Right forelimb (tissue), 1 donor: ENCODE measurements at places on chromosomes 2 and 18.

DNA sequence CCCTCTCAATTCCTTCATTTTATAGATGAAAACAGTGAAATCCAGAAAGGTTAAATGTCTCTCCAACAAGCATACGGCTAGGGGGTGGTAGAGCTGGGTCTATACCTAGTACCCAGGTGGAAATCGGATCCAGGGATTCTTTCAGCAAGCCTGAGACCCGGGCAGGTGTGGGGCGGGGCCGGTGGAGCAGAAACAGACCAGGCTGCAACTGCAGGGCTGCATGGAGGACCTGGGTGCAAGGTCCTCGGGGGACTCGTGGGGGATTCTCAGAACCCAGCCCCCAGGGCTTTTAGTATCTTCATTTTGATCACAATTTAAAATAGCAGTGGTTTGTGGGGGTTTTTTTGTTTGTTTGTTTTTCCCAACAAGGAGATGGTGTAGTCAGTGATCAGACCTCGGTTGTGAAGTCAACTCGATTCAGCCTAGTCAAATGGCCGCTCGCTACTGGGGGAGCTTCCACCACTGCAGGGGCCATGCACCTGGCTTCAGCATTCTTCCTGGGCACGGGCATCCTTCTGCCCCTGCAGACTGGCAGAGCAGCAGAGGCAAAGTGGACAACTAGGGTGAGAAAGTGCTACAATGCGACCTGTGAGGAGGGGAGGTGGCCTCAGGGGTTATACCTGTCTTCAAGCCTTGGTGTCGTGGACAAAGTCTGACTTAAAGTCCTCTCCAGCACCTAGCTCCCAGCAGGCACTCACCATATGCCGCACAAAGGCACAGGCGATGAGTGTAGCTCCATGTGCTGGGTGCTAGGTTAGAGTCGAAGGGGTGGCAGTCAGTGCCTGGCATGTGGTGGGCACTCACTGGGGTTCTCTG is 46.3 kb downstream of the GORASP2 start:
- DNase-seq: no peak

- DNase-seq: no peak
Measured at GRCh38 chr18:3901811-3902210, 451.8 kb downstream of the TGIF1 start.

DNA sequence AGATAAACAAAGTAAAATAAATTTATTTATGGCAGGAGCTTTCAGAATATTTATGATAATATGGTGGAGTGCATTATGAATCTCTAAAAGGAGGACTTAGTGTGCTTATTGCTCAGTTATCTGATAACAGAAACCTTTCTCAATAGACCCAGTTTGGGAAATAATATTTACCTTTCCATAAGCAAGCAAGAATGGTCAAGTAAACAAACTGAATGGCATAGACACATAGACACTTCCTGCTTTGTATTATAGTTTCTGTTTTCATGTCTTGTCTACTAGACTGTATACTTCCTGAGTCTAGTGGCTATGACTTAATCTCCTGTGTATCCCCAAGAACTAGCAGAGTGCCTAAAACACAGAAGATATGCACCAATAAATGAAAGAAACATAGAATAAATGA is 87.8 kb downstream of the UPP2 start:
- no peak for DNase-seq

DNA sequence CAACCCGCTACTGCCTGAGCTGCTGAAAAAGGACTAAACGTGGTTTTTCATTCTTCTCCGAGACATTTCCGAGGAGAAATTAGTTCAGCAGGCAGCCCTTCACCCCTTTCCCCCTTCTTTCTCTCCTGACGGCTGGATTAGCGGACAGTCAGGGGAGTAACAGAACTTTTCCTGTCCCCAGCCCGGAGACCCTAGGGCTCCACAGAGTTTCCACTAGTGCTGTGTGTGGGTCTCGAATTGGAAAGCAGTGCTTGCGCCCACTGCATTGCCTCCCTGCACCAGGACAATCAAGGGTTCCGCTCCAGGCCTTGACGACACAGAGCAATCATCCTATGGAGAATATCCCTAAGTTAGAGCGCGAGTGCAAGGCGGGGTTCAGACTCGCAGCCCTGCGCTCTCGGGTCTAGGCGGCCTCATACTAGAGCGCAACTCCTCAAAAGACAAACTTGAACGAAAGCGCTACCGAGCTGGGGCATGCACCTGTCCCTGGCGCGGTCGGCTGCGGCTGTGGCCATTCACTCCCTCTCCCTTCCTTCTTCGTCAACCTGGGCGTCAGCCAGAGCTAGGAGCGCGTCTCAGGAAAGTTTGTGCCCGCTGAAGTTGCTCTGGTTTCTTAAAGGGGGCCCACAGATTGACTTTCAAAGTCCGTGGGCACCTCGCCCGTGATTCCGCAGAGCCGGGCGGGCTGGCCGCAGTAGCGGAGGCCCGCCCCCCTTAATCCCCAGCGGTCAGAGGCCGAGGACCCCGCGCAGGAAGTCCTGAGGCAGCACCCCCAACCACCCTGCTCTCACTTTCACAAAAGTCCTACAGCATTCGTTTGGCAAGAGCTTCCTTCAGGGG is 801 bp downstream of the OSR1 start:
- peak; percentile 68 for DNase-seq

DNA sequence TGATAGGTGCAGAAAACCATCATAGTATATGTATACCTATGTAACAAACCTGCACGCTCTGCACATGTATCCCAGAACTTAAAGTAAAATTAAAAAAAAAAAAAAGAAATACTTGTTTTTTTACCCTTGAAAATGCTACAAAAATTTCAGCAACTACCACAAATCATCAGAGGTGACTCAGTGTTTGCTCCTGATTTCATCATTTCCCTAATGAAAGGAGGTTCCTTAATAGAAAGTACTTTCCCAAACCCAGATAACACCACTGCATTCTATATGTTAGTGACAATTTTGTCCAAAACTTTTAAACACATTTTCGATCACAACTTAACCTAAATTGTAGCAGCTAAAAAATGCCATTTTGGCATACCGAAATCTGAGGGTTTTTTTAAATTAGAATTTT is 163.3 kb downstream of the SLC39A10 start:
- DNase-seq: no peak

- no peak for DNase-seq
Measured at GRCh38 chr2:88737385-88737784, 45.9 kb downstream of the RPIA start.

GRCh38 chr2:18381386-18381785 is 179.1 kb downstream of the RDH14 start:
- no peak for DNase-seq

DNA sequence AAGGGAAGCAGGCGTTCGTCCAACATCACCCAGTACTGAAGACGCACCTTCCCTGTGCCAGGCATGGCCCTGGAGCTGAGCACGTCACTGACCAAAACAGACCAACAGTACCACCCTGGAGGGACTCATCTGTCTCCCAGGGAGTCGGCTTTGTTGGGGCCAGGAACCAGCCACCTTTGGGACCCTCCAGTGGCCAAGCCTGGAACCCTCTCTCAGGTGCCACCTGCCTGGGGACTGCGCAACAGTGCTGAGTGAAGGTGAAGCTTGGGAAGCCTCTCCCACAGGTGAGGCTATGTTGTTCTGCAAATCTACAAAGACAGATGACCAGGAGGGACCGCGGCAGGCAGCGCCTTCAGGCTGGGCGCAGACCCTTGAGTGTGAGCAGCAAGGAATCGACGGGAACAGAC is 91.4 kb upstream of the OTOS start:
- peak; percentile 35 for DNase-seq

GRCh38 chr2:96120091-96120720 is 3.8 kb upstream of the ADRA2B start:
- DNase-seq: no peak

DNA sequence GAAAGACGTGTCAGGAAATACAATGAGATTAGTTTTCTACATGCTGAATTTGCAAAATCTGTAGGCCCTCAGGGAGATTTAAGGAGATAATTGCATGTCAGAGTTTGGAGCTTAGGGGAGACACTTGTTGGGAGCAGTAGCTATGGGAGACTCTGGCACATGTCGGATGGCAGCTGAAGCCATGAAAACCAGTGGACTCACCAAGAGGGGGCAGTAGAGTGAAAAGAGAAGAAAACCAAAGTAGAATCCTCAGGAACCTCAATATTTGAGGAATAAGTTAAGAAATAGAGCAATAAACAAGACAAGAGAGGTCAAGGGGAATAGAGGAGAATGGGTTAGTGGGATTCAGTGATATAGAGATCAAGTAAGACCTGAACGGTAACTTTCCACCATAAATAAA is 24.8 kb downstream of the RUFY4 start:
- no peak for DNase-seq

GRCh38 chr2:20521682-20522189 is 74.9 kb downstream of the RHOB start:
- DNase-seq: peak; percentile 17

GRCh38 chr18:51630706-51631105 is 433.2 kb upstream of the MEX3C start:
- DNase-seq: no peak

DNA sequence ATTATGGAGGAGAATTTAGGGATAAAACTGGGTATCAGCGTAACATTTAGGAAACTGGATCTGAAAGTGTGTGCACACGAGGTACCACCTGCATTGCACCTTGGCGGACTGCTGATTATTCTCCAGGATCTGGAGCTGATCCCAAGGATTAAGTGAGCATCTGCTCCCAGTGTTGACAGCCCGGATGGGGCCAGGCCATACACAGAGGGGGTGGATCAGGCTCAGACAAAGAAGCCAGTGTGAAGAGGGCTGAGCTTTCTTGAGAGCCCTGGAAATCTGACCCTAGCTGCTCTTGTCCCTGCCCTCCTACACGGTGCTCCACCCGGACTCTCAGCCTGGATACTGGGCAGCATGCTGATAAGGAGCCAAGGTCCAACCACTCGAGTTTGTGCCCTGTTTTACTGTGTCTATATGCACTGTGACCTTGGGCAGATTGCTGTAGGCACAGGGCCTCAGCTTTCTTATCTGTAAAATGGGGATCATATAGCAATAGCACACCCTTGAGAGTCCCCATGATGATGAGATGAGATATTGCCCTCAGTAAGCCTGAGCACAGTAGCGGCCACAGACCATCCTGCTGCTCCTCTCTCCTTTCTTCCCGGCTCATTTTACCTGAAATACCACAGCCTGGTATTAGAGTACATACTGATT is 396.8 kb upstream of the CELF4 start:
- DNase-seq: no peak

DNA sequence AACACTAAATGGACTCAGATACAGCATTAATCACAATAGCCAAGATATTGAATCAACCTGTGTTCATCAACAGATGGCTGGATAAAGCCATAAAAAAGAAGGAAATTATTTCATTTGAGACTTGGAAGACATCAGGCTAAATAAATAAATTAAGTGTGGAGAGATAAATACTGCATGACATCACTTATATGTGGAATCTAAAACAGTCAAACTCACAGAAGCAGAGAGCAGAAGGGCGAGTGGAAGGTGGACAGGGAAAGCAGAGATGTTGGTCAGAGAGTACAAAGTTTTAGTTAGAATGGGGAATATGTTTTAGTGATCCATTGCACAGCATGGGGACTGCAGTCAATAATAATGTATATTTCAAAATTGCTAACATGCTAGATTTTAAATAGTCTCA is 207.2 kb downstream of the VAPA start:
- no peak for DNase-seq
